ENCODE measurements at places on chromosomes 13 and 19. TPM values are rescaled to one million over a fixed set of nuclear protein-coding genes. Genes with fewer than 3 reads are reported as not detected.
A peak's percentile ranks its signal among the peaks of the same experiment; 100 is the strongest.

- DNase-seq = no peak
Measured at GRCh38 chr13:78806457-78806856, 147.5 kb upstream of the OBI1 start.

The NLRP7 gene
- not detected for total RNA-seq

- no peak for DNase-seq
Measured at GRCh38 chr13:94674609-94675348, 37.6 kb downstream of the SOX21 start.

The ATP5F1D gene
- total RNA-seq = 442 TPM

GRCh38 chr13:97125810-97126738, 96.1 kb upstream of the MBNL2 start:
- peak; percentile 80 for DNase-seq
